T-helper 1 cell (primary cell): ENCODE measurements at places on chromosomes 16 and 17.
A peak's percentile ranks its signal among the peaks of the same experiment; 100 is the strongest.

GRCh38 chr17:36879027-36879426, 58.2 kb upstream of the LHX1 start:
- no peak for DNase-seq

DNA sequence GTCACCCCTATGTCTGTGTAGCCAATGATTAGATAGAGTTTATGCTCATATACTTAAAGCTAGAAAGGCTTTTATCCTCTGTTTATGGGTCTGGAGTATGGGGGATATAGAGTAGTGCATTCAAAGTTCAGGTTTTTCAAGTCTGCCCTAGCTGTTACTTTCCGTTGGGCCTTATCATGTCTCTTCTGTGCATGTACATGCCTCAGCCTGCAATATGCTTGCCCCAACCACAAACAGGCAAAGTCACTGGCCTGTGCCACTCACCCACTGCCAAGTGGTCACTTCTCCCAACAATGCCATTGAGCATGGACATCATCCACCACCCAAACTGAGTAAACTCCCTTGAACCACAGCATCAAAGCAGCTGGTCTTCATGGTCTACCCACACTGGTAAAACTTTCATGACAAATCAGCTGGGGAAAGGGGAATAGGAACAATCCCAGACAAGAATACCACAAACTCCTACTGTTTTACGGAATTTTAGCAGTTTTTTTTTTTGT, 70.3 kb upstream of the C17orf78 start:
- no peak for DNase-seq

DNA sequence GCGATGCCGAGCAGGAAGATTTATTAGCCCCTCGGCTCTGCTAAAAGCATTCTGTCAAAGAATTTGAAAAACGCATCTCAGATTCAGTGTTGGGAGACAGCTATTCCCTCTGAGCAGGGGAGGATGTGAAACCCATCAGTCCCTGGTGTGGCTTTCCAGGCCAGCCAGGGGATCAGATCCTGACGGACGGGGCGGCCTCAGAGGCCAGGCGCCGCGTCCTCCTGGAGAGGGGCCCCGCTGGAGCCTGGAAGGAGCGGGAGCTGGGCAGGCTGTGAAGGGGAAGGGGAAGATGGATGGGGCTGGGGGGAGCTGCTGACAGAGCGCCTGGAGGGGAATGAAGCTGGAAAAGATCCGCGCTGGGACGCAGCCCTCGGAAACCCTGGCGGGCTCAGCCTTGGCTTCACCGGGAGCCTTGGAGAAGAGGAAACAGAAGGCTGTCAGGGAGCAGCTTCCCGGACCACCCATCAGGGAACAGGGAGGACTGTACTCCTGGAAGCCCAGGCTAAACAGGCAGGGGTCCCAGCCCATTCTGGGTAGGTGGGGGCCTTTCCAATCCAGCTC, 358.0 kb downstream of the C16orf95 start:
- DNase-seq: no peak

- no peak for DNase-seq
Measured at GRCh38 chr17:8781776-8782175, 17.4 kb downstream of the MFSD6L start.

DNA sequence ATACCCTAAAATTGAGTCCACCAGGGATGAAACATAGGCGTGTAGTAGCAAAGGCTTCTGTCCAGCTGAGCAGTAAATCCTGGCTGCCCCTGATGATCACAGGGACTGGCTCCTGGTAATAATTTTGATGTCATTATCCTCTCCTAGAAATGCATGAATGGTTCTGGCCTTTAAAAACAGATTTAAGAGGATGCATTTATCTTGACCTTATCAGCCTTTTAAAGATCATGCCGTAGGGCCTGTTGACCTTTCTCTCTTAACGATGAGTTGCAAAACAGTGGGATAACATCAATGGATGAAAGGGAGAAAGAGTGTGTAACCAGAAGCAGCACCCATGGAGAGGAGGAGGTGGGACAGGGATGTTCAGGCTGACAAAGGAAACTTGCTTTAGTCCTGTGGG, 128.5 kb downstream of the CA10 start:
- DNase-seq: no peak

GRCh38 chr16:66948134-66948836, 12.8 kb upstream of the CES3 start:
- no peak for DNase-seq

GRCh38 chr17:19726631-19727376, 10.4 kb upstream of the SLC47A2 start:
- no peak for DNase-seq

DNA sequence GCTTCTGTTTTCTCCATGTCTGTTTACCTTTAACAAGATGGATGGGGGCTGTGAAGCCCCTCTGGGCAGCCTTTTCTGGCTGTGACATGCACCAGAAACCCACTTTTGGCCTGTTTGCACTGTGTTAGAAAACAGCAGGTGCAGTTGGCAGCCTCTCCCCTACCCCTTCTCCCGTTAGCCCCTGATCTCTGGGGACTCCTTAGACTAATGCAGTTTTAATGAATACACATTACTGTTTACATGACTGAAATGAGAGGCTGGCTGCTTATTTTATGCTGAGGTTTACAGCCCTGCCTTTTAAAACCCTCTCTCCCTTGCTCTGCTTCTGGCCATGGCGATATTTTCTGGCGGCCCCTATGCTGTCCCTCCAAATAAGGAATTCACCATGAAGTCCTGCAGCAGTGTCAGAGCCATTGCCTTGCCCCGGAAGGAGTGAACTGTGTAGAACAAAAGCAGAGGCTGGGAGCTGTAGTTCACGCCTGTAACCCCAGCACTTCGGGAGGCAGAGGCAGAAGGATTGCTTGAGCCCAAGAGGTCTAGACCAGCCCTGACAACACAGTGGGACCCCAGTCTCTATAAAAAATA, 79.3 kb downstream of the PRKCB start:
- no peak for DNase-seq

DNA sequence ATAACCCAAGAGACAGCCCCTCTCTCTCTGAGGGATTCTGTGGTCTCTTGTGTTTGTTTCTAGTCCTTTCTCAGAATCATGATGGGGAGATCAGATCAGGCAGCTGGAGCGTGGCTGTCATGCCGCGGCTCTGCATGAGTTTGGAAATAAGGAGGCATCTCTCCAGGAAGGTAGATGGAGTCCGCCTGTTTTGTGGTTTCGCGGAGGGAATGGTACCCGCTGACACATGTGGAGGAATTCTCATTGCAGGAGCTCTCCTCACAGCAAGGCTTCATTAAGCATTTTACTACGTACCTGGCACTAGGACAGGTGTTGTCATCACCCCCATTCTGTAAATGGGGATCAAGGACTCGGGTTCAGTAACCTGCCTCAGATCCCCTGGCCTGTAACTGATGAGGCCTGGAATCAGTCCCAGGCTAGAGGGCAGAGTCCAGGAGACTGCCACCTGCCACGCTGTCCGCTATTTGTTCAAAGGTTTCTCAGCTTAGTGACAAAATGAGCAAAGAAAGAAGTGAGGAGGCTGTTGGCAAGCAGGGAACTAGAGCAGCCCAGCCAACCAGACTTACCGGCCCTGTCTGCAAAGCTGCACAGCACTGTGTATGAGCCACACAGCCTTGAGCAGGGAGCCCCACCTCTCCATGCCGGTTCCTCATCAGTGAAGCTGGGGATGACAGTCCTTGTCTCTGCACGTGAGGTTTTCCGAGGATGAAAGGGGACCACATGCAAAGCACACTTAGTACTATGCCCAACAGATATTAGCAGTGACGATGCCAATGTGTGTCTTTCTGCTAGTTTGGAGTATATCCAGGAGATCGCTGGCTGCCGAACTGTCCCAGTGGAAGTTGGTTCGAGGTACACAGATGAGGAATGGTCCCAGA, 11.0 kb downstream of the KDM8 start:
- DNase-seq: no peak

GRCh38 chr17:71071837-71072236, 902.5 kb downstream of the KCNJ2 start:
- no peak for DNase-seq

GRCh38 chr17:80005360-80006338, 30.0 kb downstream of the TBC1D16 start:
- peak; percentile 48 for DNase-seq

DNA sequence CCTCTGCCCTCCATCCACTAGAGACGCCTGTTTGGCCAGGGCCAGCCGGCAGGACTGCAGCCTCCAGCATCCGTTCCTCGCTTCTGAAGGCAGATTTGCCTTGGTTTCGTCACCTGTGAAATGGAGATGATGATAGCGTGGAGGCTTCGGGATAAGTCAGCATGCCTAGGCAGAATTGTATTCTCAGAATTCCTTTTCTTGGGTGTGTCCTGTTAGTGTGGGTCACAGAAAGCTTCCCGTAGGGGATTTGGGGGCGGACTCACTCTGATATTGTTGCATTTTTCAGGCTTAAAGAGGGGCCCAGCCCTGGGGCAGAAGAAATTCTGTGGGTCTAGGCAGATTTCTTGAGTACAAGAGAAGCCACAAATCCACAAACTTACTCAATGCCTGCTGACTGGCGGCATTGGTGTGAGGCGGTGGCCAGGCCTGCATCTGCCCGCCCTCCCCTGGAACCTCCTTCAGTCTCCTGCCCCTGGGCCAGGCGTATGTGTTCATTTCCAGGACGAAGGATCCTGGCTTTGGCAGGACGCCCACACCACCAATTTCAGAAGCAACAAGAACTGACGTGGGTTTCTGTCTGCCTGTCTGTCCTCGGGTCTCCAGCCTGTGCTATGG, 17.6 kb downstream of the CCDC42 start:
- no peak for DNase-seq

DNA sequence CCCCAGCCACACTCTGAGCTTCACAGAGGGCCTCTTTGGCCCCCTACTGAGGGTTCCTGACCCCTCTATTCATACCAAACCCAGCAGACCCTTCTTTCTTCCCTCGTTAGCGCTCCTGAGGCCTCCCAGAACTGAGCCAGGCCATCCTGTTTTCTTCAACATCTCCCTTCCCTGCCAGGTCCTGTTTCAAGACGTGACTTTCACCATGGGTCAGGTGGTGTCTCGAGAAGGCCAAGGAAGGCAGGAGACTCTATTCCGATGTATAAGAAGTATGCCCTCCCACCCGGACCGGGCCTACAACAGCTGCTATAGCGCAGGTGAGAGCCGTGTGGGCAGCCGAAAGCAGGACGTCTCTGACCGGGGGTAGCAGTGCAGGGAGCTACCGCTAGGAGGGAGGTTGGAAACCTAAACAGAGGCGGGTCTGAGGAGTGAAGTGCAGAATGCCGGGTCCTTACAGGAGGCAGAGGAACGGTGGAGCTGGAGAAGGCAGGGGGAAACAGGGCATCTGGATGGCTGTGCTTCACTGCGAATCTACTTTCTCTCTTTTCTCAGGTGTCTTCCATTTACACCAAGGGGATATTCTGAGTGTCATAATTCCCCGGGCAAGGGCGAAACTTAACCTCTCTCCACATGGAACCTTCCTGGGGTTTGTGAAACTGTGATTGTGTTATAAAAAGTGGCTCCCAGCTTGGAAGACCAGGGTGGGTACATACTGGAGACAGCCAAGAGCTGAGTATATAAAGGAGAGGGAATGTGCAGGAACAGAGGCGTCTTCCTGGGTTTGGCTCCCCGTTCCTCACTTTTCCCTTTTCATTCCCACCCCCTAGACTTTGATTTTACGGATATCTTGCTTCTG, 1.3 kb upstream of the SENP3 start:
- no peak for DNase-seq

DNA sequence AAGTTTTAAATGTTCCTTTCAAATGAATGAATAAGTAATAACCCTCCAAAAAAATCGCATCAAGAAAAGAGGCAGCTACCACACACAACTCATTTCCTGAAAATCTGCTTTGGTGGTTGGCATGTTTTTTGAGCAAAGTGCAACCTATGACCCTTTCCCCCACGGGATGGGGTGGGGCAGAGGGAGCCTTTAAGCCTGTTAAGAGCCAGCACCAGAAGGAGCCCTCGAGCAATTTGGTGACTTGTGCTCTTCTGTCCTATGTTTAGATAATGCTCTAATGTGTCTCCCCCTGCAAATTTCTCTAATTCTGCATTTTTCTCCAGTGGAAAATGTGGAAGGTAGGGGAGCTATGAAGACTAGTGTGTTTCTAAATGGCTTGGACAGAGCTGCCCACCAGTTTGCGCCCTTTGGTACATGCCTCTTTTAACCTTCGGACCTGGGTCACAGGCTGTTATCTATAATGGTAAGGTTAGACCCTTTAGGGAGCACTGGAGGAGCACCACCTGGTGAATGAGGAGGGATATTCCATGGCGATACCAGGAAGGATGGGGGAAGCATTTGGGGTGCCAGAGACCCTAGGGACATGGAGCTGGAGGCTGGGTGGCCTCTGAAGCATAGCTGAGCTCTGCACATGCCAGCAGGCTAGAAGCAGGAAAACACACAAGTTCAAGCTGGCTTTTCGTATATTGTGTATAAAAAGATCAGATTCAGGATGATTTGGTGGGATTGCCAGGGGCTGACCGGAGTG, 1.6 kb downstream of the PYCARD start:
- no peak for DNase-seq

GRCh38 chr16:50316848-50317630, 50.7 kb downstream of the ADCY7 start:
- no peak for DNase-seq

GRCh38 chr16:89142474-89143195, 28.9 kb upstream of the CDH15 start:
- no peak for DNase-seq

- no peak for DNase-seq
Measured at GRCh38 chr17:37844158-37844976, 79.8 kb upstream of the TBC1D3K start.

GRCh38 chr17:73324711-73325526, 13.1 kb upstream of the CDC42EP4 start:
- no peak for DNase-seq

GRCh38 chr17:40574292-40574691, 9.0 kb upstream of the CCR7 start:
- DNase-seq: no peak
